ENCODE measurements at places on chromosomes 6 and 20. TPM values are rescaled to one million over a fixed set of nuclear protein-coding genes. Genes with fewer than 3 reads are reported as not detected.

DNA sequence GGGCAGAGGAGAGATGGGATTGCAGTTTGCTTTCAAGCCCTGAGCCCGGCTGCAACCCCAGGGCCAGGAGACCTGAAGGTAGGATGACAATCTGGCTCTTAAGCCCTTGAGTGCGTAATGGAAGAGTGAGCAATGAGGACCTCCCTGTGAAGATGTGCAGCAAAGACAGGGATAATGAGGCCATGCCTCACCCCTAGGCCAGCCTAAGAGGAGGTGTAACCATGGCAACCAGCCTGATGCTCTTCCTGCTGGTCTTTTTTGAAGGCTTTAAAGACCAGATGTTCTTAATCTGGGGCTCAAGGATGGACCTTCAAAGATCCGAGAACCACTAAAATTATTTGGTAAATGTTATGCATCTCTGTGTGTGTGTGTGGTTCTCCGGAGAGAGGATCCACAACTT, 8.2 kb downstream of the ARHGAP40 start:
- DNase-seq: no peak

DNA sequence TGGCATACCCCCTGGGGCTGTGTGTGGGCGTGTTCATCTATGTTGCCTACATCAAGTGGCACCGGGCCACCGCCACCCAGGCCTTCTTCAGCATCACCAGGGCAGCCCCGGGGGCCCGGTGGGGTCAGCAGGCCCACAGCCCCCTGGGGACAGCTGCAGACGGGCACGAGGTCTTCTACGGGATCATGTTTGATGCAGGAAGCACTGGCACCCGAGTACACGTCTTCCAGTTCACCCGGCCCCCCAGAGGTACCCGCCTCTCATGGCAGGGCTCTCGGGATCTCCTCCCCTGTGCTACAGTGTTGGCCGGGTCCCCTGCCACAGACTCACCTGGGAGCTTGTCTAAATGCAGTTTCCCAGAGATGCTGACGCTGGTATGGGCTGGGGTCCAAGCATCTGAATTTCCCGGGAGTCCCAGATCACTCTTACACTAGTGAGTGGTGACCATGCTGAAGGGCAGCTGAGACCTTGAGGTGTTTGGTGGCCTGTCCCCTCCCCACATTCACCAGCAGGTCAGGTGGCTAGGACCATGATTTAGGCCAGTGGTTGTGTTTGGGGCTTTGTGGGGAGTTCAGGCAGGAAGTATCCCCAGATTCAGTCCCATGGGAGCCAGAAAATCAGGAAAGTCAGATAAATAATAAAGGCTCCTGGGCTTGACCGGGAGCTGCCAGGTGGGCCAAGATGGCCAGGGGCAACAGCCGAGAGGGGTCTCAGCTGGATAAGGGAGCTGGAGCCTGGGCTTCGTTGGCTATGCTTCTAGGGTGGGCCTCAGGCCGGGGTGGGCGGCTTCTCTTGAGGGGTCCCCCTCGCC, 11.8 kb downstream of the ENTPD6 start:
- DNase-seq: no peak

- peak; percentile 4 for DNase-seq
These were observed 92.7 kb downstream of the L3MBTL3 start for GRCh38 chr6:130111031-130111430.

- DNase-seq: no peak
These were observed 28.6 kb upstream of the CDKN1A start for GRCh38 chr6:36649701-36650484.

DNA sequence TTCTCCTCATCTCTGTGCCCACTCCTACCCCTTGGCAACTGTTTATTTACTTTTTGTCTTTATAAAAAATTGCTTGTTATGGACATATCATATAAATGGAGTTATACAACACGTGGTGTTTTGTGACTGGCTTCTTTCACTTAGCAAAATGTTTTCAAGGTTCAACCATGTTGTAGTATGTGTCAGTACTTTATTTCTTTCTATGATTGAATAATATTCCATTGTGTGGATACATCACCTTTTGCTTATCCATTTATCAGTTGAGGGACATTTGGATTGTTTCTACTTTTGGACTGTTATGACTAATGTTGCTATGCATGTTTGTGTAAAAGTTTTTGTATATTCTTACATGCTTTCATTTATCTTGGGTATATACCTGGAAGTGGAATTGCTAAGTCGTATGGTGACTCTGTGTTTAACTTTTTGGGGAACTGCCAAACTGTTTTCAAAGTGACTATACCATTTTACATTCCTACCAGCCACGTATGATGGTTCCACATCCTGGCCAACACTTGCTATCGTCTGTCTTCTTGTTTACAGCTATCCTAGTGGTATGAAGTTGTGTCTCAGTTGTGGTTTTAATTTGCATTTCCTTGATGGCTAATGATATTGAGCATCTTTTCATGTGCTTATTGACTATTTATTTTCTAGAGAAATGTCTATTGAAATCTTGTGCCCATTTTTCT, 84.4 kb downstream of the SLX4IP start:
- peak; percentile 65 for DNase-seq

KPNA5 gene
- total RNA-seq: 13.2 TPM

MCCD1 gene
- not detected for total RNA-seq

SLC26A8 gene
- not detected for total RNA-seq

SPTLC3 gene
- 6.8 TPM for total RNA-seq

TINAG gene
- not detected for total RNA-seq
